ENCODE measurements at places on chromosomes 6 and 20. TPM values are rescaled to one million over a fixed set of nuclear protein-coding genes. Genes with fewer than 3 reads are reported as not detected.

GJA10 gene
- not detected for total RNA-seq

COL9A3 gene
- total RNA-seq: not detected

GRCh38 chr6:12483712-12484111, 193.6 kb downstream of the EDN1 start:
- H3K27me3 ChIP-seq: peaks cover 2% of the 10 kb centered on the region
- no peak for DNase-seq
- H3K4me3 ChIP-seq: peak overlapping the region; percentile 27

DNA sequence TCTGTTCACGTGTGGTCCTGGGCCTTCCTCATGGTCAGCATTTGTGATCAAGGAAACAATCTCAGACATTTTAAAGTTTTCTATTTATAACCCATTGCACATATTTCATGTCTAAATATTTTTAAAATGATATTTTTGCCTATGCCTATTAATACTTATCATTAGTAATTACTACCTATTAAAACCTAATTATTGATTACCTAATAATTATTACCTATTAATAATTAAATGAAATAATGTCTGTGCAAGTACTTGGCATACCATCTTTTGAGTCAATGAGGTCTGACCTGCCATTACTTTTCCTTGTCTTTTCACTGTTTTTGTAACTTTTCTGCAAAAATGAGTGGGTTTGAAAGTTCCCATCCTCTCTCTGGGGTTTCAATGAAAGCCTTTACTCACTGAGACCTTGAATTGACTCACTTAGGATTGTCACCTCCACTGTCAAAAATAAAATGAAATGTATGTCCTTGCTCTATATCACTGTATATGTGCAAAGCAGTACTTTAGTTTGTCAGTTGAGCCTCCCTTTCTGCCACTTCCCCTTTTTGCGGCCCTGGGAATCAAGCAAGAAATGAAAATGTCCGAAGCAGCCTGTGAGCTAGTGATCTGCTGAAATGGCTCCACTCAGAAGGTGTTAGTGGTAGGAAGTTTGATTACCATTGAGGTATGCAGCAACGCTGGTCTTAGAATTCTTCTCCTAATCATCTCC, 87.8 kb downstream of the L3MBTL3 start:
- H3K4me3 ChIP-seq: no peak overlapping the region
- peaks cover 52% of the 10 kb centered on the region for H3K36me3 ChIP-seq
- H3K4me1 ChIP-seq: no peaks in the 10 kb centered on the region
- no peak overlapping the region for H3K27ac ChIP-seq
- no peaks in the 10 kb centered on the region for H3K27me3 ChIP-seq
- DNase-seq: no peak

- peaks cover 9% of the 10 kb centered on the region for H3K36me3 ChIP-seq
- H3K4me3 ChIP-seq: no peak overlapping the region
- no peaks in the 10 kb centered on the region for H3K27me3 ChIP-seq
- no peak for DNase-seq
- H3K27ac ChIP-seq: no peak overlapping the region
These were observed 134.9 kb downstream of the SLC23A2 start for GRCh38 chr20:4866429-4866828.

DNA sequence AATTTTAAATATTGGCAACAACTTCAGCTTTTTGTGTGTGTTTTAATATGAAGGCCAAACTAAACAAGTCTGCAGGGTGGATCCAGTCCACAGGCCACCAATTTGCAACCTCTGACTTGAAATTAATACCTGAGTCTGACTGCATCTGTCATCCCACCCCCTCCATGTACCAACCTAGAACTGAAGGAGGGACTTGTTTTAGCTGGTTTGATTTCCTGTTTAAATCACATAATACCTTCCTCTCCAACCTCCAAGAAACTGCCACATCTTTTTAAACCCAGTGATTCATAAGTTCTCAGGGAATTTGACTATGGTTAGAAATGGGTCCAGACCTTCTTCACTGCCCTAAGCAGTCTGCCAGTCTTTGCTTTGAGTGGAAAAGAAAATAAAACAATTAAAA, 21.6 kb downstream of the RNF8 start:
- DNase-seq: no peak
- H3K4me3 ChIP-seq: no peak overlapping the region
- H3K4me1 ChIP-seq: no peaks in the 10 kb centered on the region
- no peaks in the 10 kb centered on the region for H3K27me3 ChIP-seq

DNA sequence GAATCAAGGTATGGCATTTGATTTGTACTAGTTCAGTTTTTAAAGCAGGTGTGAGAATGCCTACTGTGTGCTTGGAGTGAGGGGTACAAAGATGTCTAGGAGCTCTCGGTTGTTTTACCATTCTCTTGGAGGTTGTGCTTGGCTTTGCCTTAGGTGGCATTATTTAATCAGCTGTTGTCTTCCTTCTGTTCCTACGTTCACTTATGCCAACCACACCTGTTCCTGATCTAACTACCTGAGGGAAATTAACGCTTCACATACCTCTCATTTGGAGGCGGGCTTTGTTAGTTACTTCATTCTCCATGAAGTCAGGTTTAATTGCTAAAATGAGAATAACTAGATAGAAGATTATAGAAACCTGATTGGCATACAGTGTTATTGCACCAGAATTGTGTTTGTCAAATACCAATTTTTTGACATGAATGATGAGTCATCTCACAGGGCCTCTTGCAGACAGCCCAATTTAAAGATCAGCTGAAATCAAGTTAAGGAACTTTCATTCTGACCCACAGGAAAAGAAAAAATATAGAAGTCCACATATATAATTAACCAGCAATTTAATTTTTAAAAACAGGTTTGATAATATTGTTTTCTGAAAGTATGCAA, 24.8 kb upstream of the PBOV1 start:
- peaks cover 6% of the 10 kb centered on the region for H3K27me3 ChIP-seq
- no peak overlapping the region for H3K4me3 ChIP-seq
- no peak overlapping the region for H3K27ac ChIP-seq
- DNase-seq: no peak
- no peaks in the 10 kb centered on the region for H3K4me1 ChIP-seq
- H3K36me3 ChIP-seq: no peaks in the 10 kb centered on the region

GRCh38 chr20:15265581-15266309, 928.3 kb upstream of the FLRT3 start:
- no peak overlapping the region for H3K4me3 ChIP-seq
- no peak for DNase-seq
- H3K27me3 ChIP-seq: no peaks in the 10 kb centered on the region
- H3K27ac ChIP-seq: no peak overlapping the region

ITCH gene
- total RNA-seq: 52.1 TPM
